ENCODE measurements at places on chromosomes 12 and 14. TPM values are rescaled to one million over a fixed set of nuclear protein-coding genes. Genes with fewer than 3 reads are reported as not detected.

KRT82 gene
- total RNA-seq, result not detected

RD3L gene
- total RNA-seq, result not detected

GRCh38 chr12:105935106-105935505 is 203.6 kb downstream of the NUAK1 start:
- DNase-seq, result no peak

GRCh38 chr12:50614167-50614759 is 109.5 kb downstream of the DIP2B start:
- DNase-seq, result no peak

DNA sequence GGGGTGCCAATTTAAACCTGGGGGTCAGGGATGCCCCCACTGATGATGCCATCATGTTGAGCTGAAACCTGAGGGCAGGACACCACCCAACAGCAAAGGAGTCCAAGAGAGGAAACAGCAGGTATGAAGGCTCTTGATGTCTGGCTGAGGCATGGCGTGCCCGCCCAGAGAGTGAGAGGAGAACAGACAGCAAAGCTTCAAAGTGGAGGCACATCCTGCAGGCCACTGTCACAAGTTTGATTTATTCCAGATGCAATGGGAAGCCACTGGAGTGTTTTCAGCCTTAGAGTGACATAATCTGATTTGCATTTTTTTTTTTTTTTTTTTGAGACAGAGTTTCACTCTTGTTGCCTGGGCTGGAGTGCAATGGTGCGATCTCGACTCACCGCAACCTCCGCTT is 34.8 kb downstream of the IRF2BPL start:
- DNase-seq, result no peak

- no peak for DNase-seq
Measured at GRCh38 chr12:109677279-109677691, 36.3 kb upstream of the FAM222A start.
